ENCODE measurements at places on chromosomes 7 and 10. TPM values are rescaled to one million over a fixed set of nuclear protein-coding genes. Genes with fewer than 3 reads are reported as not detected.

The IKZF1 gene
- total RNA-seq = 2.1 TPM

The GALNT11 gene
- 19.8 TPM for total RNA-seq

The EFCAB10 gene
- total RNA-seq = not detected

The STEAP1 gene
- 5.7 TPM for total RNA-seq

Data from skeletal muscle tissue (tissue), 5 donors.